Osteoblast (primary cell): ENCODE measurements at places on chromosomes 3 and 15.
A peak's percentile ranks its signal among the peaks of the same experiment; 100 is the strongest.

DNA sequence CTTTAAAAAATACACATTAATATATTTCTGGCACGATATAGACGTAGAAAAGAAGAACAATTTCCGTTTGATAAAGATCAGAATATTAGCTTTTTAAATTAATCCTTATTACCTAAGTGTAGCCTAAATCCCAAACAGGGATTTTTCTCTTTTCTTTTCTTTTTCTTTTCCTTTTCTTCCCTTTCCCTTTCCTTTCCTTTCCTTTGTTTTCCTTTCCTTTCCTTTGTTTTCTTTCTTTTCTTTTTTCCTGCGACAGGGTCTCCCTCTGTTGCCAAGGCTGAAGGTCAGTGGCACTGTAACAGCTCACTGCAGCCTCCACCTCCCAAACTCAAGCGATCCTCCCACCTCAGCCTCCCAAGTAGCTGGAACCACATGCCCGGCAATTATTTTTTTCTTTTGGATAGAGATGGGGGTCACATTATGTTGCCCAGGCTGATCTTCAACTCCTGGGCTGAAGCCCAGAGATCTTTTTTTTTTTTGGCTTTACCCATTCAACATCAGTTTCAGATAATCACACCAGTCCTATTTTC lies 1.8 kb upstream of the USF3 start:
- no peak for DNase-seq

DNA sequence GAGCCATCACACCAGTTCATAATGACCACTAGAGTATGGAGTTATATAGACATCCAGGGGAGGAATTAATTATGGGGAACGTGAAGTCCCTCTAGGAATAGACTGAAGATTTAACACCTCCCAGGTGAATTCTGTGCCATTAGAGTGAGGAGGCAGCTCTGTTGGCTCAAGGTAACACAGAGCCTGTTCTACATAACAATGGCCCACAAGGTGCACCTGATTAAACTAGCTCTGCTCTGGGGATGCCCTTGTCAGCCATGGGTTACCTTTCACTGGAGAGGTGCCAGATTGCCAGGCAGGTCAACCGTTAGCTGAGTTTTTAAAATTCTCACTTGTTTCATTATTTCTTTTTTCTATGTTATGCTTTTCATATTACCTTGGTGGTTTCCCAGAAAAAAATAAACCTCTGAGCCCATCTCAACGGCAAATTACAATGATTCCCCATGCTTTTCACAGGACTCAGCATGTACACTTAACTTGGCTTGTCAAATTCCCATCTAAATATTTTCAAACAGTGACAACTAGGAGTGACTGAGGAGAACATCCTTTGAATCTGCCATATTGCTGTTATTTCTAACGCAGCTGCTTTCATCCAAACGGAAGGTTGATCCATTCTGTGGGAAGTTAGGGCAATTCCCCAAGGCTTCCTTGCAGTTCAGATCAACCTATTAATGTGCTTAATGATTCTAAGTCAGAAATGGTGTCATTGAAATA lies 512.9 kb downstream of the MCTP2 start:
- DNase-seq: no peak

GRCh38 chr3:31934866-31935265 lies 46.2 kb downstream of the OSBPL10 start:
- DNase-seq: no peak

GRCh38 chr3:172569128-172570008 lies 46.1 kb upstream of the TNFSF10 start:
- no peak for DNase-seq

- DNase-seq: no peak
Observed at GRCh38 chr3:184553385-184553784, 8.2 kb upstream of the EPHB3 start.

DNA sequence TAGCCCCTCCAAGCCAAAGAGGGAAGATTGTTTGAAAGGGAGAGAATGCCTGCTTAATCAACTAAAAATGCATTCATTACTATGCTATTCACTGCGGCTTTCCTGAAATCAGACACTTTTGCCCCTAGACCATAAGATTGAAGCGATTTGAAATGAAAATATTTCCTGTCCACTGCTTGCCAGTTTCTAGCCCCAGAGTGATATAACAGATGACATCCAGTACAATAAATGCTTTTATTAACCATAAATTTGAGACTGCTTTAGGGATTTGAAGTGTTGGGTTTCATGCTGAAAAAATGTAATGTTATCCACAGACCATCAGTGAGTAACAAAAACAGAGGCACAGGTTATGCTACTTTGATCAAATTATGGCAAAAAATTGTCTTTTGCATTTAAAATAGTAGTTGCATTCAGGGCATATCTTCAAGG lies 14.1 kb downstream of the IL17RD start:
- DNase-seq: no peak

- DNase-seq: no peak
Observed at GRCh38 chr3:14429237-14429636, 26.8 kb downstream of the SLC6A6 start.

GRCh38 chr15:71109130-71109529 lies 6.1 kb upstream of the THSD4 start:
- no peak for DNase-seq

DNA sequence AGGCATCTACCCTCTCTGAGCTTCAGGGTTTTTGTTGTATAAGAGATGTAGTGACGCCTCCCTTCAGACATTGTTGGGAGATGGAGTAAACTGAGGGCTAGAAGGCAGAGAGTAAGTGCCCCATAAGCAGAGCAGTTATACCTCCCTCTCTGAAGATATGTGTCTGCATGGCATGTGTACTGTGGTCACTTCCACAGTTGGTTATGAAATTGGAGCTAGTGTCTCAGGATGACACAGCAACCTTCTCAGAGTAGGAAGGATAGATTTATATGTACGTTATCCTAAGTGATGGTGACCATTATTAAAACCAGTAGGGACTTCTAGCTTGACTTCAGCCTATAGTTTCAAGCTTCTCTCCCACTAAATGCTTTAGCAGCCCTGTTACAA lies 17.9 kb downstream of the PXK start:
- peak; percentile 46 for DNase-seq

- no peak for DNase-seq
Observed at GRCh38 chr3:15505479-15506165, 15.9 kb downstream of the COLQ start.

- no peak for DNase-seq
Observed at GRCh38 chr3:5110337-5110736, 11.8 kb upstream of the ARL8B start.

DNA sequence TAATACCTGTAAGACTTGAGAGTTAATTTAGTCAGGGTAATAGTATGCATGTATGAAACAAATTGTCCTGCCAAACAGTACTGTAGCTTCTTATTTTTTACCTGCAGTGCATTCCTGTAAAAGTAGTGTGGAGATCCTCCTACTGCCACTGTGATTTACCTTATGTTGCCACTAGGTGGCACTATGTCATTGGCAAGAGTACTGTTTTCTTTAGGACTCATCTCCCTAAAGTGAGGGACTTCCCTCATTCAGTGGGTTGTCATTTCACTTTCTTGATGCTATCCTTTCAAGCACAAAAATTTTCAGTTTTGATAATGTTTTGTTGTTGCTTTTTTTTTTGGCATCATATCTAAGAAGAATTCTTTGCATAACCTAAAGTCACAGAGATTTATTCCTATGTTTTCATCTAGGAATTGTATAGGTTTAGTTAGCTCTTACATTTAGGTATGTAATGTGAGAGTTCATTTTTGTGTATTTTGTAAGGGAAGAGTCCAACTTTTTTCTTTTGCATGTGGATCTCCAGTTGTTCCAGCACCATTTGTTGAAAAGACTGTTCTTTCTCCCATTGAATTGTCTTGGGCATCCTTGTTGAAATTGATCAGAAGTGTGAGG lies 105.7 kb downstream of the AKAP13 start:
- DNase-seq: peak; percentile 73

DNA sequence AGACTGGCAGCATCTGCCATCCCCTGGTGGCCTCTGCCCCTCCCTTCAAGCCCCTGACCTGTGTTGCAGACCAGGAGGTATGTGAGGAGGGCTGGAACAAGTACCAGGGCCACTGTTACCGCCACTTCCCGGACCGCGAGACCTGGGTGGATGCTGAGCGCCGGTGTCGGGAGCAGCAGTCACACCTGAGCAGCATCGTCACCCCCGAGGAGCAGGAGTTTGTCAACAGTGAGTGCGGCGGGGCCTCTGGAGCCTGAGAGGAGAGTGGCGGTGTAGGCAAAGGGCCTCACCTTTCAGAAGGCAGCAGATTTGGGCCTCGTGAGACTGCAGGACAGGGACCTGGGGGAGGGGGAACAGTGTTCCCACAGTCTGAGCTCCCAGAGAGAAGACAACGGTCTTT lies 24.0 kb downstream of the HAPLN3 start:
- DNase-seq: no peak

DNA sequence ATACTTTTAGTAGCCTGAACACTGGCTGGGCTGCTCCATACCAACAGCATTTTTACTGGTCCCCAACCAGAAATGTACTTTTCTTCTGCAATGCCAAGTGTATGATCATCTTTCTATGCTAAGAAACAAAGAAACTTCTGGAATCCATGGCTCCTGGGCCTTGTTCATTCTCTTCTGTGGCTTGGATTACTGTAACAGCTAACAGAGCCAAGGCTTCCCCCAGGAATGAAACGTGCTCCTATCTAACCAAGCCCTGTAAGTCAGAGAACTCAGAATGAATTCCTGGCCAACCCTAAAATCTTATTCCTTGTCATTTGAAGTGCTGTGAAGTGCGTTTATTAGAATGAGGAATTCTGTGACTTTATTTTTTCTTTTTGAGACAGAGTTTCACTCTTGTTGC lies 102.9 kb upstream of the RAD18 start:
- DNase-seq: no peak

DNA sequence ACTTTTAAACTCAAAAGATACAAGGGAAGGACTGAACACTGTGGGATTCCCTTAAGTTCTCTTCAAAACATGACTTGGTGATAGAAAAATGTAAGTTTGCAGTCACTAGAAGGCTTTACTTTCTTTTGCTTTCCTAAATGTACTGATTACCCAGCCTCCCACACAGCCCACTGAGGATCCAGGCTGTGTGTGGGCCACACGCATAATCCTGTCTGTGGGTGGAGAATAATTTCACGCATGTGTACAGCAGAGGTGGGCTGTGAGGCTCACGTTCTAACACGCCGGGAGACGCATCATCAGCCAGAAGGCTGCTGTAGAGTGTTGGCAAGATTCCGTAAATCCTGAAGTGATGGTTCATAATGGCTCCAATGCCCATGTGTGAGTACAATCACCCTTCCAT lies 165.5 kb downstream of the CLSTN2 start:
- DNase-seq: no peak

- no peak for DNase-seq
Observed at GRCh38 chr3:12522721-12523120, 22.6 kb downstream of the MKRN2OS start.

- DNase-seq: no peak
Observed at GRCh38 chr15:63482874-63483323, 21.5 kb upstream of the USP3 start.

DNA sequence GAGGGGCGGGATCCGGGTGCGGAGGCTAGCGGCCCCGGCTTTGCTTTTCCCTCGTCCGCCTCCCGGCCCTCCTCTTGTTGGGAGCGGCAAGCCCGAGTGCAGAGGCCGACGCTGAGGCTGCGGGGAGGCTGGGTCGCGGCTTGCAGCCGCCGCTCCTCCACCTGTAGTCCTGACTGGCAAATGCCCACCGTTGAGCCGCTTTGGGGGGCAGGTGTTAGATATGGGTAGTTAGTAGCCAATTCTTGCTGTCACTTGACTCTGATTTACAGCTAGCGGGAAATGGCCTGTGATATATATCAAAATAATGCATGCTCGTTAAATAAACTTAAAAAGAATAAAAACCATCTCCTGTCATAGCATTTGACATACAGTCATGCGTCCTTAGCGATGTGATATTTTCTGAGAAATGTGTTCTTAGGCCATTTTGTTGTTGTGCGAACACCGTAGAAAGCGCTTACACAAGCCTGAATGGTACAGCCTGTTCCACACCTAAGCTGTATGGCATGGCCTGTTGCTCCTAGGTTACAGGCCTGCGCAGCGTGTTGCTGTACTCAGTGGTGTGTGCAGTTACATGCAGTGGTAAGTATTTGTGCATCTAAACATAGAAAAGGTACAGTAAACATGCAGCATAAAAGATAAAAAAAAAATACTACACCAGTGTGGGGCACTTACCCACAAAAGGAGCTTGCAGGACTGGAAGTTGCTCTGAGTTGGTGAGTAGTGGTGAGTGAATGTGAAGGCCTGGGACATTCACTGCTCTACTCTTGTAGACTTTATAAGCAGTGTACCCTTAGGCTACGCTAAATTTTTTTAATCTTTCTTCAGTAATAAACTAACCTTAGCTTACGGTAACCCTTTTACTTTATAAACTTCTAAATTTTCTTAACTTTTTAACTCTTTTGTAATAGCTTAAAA lies 873 bp downstream of the CAPN7 start:
- peak; percentile 80 for DNase-seq

DNA sequence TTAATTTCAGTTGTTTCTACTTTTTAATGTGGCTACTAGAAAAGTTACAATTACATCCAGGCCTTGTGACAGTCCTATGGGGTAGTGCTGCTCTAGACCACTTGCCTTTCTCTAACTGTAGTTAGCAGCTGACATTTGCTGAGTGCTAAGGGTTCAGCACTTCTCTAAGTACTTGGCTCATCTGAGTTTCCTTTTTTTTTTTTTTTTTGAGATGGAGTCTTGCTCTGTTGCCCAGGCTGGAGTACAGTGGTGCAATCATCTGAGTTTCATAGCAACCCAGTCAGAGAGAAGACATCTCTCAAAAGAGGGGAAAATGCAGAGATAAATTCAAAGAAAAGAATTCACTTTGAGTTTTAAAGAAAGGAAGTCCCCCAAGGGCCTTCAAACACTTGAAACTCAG lies 130.8 kb downstream of the MYLK start:
- DNase-seq: no peak

DNA sequence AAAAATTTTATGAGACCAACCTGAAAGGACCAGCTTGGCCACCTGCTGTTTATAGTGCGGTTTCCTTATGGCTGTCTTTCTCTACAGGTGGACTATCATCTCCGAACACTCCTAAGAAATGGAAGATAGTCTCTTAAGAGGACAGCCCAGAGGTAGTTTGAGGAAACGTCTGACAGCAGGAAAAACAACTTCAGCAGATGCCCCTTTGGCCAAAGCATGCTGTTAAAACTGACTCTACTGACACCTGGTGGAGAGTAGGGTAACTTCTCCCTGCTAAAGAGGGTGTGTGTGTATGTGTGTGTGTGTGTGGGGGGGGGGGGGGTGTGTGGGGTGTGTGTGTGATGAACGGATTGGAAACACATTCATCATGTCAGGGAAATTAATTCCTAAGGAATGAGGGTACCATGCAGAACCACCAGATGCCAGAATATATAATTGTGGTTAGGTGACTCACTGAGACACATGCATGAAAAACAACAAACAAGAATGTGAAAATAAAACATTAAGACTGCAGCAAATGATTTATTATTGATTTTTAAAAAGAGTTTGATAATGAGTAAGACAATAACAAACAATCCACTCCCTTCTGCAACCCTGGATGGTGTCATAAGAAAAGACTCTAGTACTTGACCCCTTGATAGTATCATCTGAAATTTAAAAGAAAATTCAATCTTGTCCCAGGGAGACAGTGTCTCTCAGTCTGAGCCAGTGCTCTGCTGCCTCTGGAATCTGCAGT lies 256.5 kb downstream of the THRB start:
- DNase-seq: peak; percentile 29
